ENCODE measurements at places on chromosomes 1 and 21.

DNA sequence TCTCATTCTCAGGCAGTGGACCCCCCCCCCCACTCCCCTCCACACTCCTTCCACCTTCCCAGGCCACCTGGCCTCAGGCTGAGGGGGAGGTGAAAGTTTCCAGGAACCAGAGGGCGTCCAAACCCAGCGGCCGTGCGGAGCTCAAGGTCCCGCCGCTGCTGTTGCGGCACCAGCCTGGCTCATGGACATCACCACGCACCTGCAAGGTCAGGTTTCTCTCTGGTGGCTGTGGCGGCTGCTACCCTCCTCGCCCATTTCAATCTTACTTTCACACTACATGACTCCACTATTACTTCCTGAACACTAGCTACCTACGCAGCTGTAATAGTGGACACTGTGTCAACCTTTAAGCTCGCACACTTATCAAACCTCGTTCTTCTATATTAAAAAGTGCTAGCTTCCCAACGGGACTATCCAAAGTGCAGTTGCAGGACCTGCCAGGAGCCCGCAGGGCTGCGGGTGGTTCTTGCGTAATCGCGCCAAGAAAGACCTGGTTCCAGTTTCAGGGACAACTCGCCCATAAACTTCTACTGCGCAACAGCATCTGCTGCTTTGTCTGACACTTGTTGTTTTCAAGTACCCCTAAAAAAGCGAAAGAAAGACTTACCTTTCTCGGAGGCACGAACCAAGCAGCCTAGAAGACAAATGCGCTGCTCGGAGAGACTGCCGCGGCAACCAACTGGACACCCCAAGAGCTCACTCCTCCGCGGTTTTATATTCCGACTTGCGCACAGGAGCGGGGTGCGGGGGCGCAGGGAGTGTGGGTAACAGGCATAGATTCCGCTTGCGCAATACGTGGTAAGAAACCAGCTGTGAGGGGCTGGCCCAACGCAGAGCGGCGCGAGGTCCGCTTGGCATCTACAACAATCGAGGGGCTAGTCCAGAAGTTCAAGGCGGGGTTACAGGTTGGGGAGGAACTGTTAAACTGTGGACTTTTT, at the start of gene DIRAS3:
Gene DIRAS3, minus strand, starts transcription at position 687 of the 938 bp plus-strand sequence. CDS start 3,330 bp downstream, outside the sequence.
- no peak for DNase-seq

DNA sequence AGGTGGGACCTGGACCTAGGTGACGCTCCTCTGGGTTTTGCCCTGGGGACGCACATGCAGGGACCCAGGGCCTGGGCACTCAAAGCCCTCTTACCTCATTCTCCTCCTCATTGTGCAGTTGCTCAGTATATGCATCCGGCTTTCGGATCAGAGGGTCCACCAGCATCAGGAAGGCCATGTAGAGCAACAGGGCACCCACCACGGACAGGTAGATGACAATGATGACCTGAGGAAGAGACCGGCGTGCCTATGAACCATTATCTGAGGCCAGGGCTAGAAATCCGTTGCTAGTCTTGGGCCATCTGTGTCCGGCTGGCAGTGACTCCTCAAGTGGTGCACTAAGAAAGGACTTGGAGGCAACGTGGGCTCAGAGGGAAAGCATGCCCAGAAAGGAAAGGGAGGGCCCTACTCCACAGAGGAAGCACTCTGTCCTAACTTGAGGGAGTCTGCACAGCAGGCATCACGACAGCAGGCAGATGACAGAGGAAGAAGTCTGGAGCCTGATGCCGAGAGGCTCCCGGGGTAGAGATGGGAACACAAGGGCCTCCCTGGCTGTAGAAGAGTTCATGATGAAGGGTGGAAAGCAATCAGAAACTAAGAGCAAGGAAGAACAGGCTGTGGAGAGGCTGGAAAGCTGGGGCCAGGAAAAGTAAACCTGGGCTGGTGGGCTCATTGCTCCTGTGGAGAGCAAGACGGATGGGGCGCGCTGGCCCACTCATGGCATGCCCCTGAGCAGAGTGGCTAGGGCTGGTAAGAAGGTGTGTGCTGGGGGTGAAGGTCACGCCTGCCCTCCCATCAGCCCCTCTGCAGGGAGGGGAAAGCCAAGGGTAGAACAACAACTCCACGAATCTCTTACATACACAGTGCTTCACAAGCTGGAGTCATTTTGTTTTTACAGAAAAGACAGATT, 10.3 kb downstream of the TMEM9 start:
- DNase-seq = no peak

GRCh38 chr1:4660917-4661594, 6.6 kb downstream of the AJAP1 start:
- DNase-seq = no peak

GRCh38 chr1:32627596-32628162, 22.7 kb downstream of the ZBTB8OS start:
- DNase-seq = peak; percentile 35

DNA sequence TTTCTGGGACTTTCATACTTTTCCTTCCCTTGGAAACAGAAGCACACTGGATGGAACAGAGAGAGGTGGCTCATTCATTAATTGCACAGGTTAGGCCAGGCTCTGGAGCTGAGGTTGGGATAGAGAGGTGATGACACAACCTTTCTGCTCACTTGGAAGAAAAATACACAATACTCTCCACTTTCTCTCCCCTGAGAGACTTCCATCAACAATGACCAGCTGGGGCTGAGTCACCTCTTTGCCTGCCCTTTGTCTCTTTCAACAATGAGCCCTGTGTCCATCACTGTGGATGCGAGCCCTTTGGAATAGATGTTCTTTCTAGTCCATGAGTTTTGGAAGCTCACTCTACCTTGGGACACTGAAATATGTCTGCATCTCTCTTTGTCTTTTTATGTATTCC, 43.1 kb downstream of the ATP2B4 start:
- DNase-seq = no peak

Measured in activated CD4-positive, alpha-beta T cell treated with anti-CD3 and anti-CD28 coated beads, Interleukin-2, amount 50 U/mL, for 16 hours (primary cell).